Naive B cell (primary cell): ENCODE measurements at places on chromosomes 12 and 14.

- no peak for DNase-seq
Measured at GRCh38 chr12:109553483-109553882, 19.8 kb downstream of the MMAB start.

DNA sequence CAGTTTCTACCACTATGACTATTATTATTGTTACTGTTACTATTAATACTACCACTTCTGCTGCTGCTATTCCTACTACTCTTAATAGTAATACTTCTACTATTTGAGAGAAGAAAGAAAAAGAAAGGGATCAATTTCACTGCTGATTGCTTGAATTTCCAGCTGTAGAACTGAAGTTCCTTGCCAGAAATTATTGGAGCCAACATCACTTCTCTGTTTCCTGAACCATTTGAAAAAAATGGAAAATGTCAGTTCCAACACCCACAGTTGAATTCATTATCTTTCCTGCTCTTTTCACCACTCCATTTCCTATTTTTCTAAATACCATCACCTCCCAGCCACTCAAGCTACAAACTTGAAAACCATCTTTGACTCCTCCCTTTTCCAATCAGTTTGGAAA lies 54.1 kb upstream of the PIK3C2G start:
- no peak for DNase-seq

DNA sequence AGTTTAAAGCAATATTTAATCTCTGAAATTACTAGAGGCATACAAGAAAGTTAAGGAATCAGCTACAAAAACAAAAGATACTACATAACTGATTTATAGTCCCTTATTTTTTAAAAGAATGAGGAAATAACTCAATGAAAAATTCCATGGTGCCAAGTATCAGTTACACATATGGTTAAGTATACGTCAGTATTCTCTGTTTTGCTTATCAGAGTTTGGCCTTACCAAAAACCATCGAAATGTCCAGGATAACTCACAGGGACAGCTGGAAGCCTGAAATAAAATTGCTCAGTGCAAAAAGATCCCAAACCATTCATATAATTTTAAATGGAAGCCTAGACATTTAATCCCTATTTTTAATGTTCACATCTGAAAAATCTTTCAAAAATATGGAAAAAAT lies 3.6 kb downstream of the CFL2 start:
- DNase-seq: no peak

DNA sequence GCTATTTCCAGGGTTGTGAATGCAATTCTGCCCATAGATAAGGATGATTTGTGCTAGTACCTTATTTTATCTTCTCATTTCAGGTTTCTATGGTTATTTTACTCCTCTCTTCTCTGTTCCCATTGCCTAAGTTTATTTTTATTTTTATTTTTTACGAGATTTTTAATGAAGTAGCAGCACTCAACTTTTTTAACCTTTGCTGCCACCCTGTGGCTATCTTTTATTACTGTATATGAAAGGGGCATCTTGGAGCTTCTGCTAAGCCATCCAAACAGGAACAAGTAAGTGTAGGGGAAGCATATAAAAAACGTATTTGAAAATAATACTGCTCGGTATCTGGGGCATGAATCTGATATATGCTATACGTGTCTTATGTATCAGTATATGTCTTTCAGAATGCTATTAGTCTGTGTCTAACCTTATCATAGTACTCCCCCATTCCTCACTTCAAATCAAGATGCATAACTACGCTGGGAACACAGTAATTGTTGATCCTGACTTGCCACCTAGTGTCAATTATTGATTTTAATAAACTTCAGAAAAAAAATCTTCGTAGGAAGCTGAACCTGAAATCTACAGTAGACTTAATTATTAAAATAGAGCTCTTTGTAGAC lies 60.3 kb downstream of the KLRG1 start:
- peak; percentile 15 for DNase-seq
